Amniotic stem cell (primary cell): ENCODE measurements at places on chromosomes 6 and 20.

DNA sequence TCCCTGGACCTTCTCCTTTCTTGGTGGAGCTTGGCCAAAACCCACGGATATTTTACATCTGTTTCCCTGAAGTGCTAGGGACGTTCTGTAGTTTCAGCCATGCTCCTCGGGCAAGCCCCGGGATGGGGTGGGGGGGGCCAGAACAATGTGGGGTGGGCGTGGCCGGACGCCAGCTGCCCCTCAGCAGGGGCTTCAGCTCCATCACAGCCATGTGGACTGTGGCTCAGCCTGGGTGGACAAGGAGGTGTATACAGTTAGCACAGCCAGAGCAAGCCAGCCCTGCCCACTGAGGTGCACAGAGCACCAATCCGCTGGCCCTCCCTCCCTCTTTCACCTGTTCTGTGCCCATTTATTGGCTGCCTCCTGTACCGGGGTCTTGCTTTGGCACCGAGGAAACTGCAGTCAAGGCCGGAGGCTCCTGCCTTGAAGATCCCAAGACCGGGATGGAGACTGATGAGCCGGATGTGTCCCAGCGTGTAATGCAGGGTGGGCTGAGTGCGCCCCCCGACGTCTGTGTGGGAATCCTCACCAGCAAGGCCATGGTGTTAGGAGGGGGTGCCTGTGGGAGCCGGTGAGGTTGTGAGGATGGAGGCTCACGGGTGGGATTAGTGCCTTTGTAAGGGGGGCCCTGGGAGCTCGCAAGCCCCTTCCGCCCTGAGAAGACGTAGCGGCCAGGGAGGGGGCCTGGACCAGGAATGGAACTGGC is 28.0 kb downstream of the FRMD1 start:
- DNase-seq: no peak

- no peak for DNase-seq
Observed at GRCh38 chr20:17756529-17756928, 56.8 kb downstream of the BANF2 start.

- no peak for DNase-seq
Observed at GRCh38 chr6:168884050-168884645, 369.5 kb downstream of the THBS2 start.

GRCh38 chr6:53797304-53797703 is 2.5 kb downstream of the LRRC1 start:
- DNase-seq: no peak

GRCh38 chr6:104019075-104019753 is 840.5 kb downstream of the HACE1 start:
- no peak for DNase-seq

DNA sequence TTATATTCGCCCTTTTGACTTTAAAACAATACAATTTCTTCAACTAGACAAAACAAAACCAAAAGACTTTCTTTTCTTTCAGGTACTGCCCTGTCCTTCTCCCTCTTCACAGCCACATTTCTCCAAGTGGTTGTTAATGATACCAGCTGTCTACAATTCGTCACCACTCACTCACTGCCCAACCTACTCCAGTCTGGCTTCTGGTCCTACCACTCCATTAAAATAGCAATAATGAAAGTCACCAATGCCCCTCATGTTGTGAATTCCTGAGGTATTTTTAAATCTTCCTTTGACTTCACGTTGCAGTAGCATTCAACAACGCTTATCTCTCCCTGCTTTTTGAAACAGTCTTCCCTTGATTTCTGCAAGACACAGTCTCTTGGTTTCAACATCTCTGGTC is 11.6 kb upstream of the MAN1A1 start:
- no peak for DNase-seq

DNA sequence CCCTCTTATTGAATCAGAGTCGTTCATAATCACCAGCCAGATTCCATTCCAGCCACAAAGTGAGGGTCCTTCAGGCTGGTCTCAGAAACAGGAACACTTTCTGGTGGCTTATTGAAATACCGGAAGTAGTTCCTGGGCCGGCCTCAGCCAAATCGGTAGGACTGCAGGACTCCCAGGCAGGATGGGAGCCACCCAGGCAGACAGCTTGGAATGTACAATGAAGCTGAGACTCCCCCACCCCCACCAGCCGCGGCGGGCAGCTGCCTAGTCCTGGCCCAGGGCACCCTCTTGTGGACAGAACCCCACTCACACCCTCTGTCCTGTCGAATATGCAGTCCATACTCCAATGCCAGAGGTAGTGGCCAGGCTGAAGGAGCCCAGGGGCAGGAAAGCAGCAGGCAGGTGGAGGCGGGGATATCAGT is 43.8 kb downstream of the MDFI start:
- DNase-seq: peak; percentile 64

GRCh38 chr6:158799051-158799792 is 19.9 kb downstream of the EZR start:
- DNase-seq: no peak

GRCh38 chr20:8578161-8578865 is 446.2 kb downstream of the PLCB1 start:
- DNase-seq: no peak

DNA sequence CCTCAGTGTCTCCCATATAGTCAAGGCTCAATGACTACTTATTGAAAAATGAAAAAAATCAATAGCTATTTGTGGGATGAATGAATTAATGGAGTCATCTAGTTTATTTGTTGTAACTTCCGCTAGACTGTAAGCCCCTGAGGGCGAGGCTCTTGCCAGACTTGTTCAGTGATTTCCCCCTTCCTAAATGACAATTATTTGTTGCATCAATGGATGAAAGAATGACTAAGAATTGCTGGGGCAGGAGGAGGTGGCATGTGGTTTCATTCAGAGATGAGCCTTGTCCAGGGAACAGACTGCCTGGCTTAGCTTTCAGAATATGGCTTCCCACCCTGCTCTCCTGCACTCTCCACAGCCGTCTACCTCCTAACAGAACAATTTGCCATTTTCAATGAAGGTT is 1.1 kb upstream of the PRELID3B start:
- DNase-seq: no peak

GRCh38 chr6:34131326-34132290 is 14.3 kb downstream of the GRM4 start:
- no peak for DNase-seq

- DNase-seq: no peak
Observed at GRCh38 chr6:88670369-88670768, 293.0 kb downstream of the RNGTT start.

GRCh38 chr6:36246506-36247268 is 23.2 kb upstream of the PNPLA1 start:
- no peak for DNase-seq

DNA sequence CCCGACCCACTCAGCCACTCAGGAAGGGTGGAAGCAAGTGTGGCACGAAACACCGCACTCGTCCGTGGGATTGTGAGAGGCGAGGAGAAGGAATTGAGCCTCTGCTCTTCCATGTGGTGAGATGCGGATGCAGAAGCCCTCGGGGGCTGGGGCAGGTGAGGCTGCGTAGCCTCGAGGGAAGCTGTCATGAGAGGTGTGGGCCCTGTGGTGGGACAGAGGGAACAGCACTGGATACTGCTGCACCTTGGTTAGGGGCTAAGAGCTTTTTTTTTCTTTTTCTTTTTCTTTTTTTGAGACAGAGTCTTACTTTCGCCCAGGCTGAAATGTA is 86.5 kb downstream of the PTPN1 start:
- DNase-seq: no peak

GRCh38 chr6:137536104-137536773 is 42.0 kb upstream of the OLIG3 start:
- no peak for DNase-seq

DNA sequence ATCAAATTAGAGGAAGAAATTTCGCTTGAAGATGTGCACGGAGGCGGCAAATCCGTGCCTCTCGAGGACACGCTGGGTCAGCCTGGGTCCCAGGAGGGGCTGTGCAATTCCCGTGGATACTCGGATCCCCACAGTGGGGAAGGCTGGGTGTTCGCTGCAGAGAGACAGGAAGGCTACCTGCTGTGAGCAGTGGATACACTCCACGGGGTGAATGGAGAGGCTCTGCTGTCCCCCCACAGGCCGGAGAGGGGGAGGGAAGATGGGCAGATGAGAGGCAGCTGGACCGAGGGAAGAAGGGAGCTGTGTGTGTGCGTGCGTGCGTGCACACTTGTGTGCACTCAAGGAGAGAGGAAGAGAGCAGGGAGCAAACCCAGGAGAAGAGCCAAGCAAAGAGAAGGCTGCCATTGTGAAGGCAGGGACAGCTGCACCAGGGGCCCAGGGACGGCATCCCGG is 57.3 kb downstream of the SULF2 start:
- no peak for DNase-seq

- DNase-seq: peak; percentile 69
Observed at GRCh38 chr20:51750037-51750769, 18.0 kb downstream of the ATP9A start.

- DNase-seq: no peak
Observed at GRCh38 chr20:50737352-50737751, 6.0 kb downstream of the PARD6B start.

GRCh38 chr20:4894981-4895381 is 106.3 kb downstream of the SLC23A2 start:
- no peak for DNase-seq

DNA sequence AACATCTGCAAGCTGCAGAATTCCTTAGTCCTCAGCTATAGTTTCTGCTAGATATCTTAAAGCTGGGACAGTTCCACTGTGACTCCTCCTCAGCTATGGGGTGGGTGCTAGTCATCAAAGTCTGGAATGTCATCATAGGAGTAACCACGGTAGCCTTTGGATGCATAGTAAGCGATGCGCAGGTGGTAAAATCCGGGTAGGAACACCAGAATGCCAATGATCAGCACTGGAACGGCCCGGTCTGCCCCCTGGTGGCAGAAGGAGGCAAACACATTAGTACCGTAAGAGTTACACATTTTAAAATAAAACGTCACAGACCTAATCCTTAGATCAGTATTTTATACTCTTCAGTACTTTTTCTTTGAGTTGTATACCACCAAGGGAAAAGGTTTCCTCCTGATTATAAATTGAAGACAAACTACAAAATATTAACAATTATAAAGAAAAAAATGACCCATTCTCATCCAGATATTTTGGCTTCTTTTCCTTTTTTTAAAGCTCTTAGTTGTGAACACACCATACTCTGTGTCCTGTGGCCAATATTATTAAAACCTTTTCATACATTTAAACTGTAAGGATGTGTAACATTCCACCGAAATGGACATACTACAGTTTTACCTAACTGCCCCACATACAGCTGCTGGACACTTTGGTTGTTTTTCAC is 18.9 kb downstream of the PCNA start:
- DNase-seq: peak; percentile 25

DNA sequence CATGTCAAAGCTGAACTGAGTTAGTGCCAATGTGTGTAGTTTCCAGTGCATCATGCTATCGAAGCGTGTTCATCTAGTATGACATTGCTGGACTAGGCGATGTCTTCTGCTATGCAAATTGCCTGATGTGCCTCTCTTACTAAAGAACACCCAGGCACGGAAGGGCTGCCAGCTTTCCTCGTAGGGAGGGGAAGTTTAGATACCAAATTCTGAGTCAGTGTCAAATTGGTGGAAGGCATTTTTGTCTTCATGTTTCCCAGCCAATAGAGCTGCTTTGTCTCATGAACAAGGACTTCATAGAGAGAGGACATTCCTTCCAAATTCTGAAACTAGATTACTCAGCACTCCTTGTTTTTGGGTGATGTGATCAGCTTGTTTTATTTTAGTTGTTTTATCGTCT is 320.1 kb downstream of the BTBD3 start:
- DNase-seq: no peak

DNA sequence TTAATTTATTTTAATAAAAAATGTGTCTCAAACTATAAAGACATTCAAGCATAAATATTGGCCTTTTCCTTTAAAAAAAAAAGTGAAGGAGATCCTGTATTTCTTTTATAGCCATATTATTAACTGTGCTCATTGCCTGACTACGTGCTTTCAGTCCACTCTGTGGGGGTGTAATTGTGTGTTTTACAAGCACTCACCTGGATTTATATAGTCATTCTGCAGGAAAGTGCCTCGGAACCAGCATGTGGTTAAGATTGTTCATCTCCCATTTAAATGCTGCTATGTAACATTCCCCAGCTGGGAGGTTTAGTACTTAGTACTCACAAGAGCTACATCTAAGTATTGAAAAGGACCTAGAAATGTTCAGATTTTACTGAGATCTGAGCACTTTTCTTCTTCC is 47.9 kb upstream of the SLC22A16 start:
- no peak for DNase-seq
